ENCODE measurements at places on chromosomes 2 and 18.

DNA sequence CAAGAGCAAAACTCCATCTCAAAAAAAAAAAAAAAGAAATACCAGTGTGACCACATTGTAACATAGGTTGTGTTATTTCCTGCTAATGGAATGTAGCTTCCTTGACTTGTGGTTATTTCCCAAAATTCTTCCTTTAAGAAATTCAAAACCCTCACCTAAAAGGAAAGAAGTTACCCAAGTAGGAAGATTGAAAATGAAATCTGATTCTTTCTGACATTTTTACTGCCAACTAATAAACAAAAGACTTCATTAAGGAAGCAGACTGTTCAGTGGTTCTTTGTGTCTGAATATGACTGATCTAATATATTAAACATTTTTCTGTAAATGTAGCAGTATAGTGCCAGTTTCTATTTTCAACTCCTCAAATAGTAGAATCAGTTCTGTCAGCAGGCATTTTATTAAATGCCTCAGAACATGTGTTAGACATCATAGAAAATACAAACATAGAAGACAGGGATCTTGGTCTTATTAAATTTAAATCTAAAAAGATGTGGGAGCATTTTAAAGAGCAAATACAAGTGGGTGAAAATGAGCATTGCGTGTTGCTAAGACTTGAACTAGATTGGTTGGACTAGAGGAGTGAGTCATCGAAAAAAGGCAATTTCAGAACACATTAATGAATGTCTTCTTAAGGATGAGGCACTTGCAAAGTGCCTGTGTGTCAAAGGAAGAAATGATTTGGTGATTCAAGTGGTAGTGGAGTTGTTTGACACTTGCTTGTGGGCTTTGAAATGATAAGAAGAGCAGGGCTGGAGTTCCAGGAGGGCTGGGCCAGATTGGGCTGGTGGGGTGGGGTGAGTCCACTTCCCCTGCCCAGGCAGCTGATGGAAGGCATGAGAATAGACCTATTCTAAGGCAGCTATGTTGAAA lies 53.4 kb downstream of the PKP4 start:
- peak; percentile 68 for DNase-seq

DNA sequence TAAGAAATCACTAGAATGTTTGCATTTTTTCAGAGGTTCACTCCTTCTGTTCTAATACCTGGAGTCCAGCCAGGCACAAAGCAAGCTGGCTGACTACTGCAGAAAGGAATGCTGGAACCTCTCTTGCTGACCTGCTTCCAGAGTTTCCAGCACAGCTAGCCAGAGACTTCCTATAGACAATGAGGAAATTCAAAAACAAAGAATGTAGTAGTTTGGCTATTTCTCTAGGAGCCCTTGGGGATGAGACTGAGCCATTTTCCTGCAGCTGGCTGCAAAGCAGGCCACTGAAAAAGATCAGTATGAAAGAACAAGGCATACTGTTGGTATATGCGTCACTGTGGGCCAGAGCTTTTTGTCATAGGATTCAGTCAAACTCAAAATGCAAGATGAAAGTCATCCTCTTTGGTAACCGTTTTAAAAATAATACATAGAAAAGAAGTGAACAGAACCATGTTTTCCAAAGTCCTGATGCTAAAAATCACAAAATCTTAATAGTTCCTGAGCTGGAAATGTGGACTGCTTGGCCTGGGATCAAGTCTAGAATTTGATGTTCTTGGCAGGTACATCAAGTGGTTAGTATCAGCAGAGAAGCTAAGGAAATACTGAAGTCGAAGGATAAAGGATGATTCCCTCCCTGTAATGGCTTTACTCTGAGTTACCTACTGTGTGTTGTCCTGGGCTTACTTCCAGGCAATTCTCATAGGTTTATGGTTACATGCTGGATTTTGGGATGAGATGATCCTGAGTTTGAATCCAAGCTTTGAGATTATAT lies 9.0 kb upstream of the DSEL start:
- peak; percentile 99 for DNase-seq

DNA sequence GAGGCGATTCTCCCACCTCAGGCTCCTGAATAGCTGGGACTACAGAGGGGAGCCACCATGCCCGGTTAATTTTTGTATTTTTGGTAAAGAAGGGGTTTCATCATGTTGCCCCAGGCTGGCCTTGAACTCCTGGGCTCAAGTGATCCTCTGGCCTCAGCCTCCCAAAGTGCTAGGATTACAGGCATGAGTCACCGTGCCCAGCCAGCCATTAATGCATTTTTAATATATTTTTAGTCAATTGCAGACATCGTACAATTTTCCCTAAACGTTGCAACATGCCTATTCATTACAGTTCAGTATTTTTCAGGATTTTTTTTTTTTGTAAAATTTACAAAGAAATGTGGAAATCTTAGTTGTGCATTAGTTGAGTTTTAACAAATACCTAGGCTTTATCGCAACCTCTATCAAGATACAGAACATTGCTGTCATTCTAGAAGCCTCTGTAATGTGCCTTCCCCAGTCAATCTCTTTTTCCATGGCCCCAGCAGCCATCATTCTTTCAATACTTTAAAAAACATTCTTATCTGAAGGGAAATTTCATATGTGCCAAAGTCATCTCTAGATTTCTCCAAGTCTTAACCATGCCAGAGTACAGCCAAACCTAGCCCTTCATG lies 14.7 kb downstream of the NABP1 start:
- DNase-seq: no peak

DNA sequence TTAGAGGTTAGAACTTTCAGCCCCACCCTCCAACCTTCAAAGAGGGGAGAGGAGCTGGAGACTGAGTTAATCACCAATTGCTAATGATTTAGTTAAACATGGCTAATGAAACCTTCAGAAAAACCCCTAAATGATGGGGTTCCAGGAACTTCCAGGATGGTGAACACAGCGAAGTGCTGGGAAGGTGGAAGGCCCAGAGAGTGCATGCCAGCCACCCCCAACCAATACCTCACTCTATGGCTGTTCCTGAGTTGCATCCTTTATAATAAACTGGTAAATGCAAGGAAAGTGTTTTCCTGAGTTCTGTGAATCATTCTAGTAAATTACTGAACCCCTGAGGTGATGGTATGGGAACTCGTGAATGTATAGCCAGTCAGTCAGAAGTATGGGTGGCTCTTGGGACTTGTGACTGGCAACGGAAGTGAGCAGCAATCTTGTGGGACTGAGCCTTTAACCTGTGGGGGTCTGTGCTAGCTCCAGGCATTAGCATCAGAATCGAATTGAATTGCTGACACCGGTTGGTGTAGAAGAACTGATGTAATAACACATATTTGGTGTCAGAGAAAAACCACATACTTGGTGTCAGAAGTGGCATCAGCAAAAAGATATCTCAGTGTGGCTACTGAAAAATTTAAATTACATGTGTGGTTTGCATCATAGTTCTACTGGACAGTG lies 37.4 kb downstream of the NPHP1 start:
- DNase-seq: peak; percentile 62

DNA sequence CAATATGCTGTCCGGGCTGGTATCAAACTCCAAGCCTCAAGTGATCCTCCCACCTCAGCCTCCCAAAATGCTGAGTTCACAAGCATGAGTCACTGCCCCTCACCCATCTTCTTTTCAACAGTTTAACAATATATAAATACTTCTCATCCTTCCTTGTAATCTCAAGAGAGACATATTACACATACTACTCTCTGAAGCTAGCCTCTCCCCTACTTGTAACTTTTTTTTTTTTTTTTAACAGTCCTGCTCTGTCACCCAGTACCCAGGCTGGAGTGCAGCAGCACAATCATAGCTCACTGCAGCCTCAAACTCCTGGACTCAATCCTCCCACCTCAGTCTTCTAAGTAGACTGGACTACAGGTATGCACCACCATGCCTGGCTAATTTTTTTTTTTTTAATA lies 5.7 kb downstream of the GFPT1 start:
- DNase-seq: peak; percentile 74

DNA sequence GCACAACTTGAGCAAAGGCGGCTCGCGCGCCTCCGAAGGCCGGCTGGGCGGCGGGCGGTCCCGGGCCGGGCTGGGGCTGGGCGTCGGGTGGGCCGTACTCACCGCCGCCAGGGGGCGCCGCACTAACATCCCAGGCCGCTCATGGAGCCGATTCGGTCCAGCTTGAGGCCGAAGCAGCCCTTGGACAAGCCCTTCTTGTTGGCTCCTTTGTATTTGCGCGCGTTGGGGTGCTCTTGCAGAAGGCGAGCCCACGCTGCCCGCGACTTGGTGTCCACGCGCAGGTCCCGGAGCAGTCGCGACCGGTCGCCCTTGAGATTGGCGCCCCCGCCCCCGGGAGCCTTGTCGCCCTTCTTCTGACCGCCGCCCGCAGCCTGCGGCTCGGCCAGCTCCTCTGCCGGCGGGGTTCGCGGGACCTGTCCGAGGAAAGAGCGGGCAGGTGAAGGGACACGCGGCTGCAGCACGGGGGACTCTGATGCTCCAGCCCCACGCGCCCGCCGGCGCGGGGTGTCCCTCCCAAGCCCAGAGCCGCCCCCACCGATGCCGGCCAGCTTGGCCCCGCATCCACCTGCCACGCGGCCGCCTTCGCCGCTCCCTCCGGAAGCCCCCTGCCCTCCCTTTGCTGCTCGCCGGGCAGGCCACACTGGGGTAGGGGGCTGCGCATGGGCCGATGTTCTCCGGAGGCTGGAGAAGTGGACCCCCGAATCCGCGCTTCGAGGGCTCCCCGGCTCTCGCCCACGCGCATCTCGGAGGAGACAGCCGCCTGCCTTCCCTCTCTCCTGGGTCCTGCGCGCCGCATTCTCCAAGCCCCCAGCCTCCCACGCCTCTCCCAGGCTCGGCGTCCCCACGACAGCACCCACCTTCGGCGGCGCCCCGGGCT lies 655 bp downstream of the NPPC start:
- peak; percentile 71 for DNase-seq

DNA sequence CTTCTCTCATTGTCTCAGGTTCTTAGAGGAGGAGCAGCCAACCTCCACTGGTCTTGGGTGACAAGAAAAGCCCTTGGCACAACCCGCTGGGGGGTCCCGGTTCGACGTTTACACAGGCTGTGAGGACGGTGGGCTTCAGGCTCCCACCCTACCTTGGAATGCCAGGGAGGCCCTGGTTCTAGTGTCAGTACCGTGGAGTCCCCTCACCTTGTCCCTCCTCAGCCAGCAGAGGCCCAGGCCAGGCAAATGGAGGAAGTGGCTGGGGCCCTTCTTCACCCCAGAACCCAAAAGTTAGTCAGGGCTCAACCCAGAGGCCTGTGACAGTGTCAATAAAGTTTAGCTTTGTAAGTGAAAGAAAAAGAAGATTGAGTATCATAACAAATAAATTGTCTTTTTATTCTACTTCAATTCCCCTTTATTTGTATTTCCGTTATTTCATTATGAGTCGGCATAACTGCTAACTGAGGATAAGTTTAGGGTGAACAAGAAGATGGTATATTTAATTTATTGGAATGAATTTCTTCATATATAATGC lies 62.6 kb upstream of the ZSWIM2 start:
- DNase-seq: no peak

- DNase-seq: no peak
These were observed 56.9 kb downstream of the MFSD6 start for GRCh38 chr2:190465060-190465459.

- DNase-seq: no peak
These were observed 715.8 kb upstream of the SOX11 start for GRCh38 chr2:4976407-4976806.

GRCh38 chr2:150169237-150169629 lies 318.2 kb downstream of the RND3 start:
- peak; percentile 66 for DNase-seq

DNA sequence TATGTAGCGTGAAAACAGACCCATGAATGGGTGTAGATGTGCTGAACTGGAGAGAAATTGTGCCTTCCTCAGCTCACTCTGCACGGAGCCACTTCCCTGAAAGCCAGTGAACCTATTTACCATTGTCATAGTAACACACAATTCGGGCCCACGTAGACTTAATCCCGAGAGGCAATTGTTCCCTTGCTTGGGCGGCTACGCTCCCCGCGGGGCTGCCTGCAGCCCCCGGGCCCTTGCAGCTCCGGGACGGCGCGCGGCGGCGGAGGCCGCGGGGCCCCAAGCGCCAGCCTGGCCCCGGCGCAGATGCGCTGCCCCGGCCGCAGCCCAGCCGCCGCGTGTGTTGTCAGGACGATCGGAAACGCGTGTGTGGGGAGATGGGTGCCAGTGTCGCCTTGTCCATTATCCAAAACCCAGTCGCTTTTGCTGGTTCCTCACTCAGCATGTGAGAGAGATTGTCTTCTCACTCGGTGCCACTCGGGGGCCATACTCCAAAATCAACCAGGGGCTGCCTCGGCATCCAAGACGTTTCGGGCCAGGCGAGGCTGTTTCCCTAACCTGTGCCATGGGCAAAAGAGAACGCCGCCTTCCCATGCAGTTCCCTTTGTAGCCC lies 17.9 kb upstream of the LRRTM1 start:
- DNase-seq: no peak

- DNase-seq: no peak
These were observed 12.7 kb downstream of the FBLN7 start for GRCh38 chr2:112150851-112151250.

DNA sequence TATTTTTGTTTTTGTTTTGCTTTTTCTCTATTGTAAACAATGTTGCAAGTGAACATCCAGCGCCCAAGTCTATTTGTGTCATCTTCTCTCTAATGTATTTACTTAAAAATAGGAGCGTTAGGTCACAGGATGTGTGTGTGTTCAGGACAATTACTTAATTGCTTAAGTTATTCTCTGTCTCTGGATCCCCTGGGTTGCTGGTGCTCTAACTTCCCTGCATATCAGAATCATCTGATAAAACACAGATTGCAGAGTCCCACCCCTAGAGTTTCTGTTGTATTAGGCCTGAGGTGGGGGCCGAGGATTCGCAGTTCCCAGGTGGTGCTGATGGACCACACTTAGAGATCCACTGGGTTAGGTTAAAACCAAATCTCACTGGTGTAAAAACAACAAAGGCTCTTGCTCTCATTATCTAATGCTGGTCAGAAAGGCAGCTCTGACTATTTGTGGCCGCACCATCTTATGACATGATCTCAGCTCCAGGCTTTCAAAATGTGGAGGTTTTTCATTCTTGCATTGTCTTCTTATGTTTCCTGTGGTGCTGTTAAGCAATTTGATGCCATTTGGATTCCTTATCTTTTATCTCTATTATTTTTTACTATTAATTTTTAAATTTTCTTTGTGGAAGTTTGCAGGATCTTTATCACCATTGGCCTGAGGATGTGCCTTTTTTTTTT lies 87.7 kb downstream of the CLIP4 start:
- no peak for DNase-seq
